ENCODE measurements at places on chromosomes 12 and 14. TPM values are rescaled to one million over a fixed set of nuclear protein-coding genes. Genes with fewer than 3 reads are reported as not detected.

Gene DLK1
- polyA plus RNA-seq: 17.6 TPM

- DNase-seq: no peak
Measured at GRCh38 chr14:99412117-99413061, 68.3 kb downstream of the SETD3 start.

DNA sequence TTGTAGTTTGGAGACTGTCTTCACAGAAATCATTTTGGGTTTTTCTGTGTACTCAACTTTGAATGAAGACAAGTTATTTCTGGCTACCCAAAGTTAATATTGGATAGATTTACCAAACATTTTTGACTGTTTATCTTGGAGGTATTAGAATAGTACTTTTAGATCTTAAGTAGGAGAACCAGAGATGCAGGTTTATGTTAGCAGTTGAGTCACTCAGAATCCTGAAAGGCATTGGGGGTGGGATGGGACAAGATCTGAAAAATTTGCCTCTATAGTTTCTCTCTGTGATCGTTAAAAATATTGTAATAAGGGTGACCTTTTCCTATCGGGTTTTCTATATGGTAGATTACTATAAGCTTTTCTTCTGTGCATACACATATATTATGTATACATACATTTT is 112.3 kb downstream of the TTC6 start:
- no peak for DNase-seq

- no peak for DNase-seq
Measured at GRCh38 chr14:31300296-31300695, 92.7 kb upstream of the HECTD1 start.

Measured in renal pelvis (tissue), 12 donors.